Fibroblast of skin of left biceps (primary cell): ENCODE measurements at places on chromosomes 2 and 18.

GRCh38 chr2:64122358-64122757 lies 21.9 kb downstream of the PELI1 start:
- no peak for DNase-seq

GRCh38 chr2:217538719-217539118 lies 464.1 kb downstream of the TNS1 start:
- no peak for DNase-seq

GRCh38 chr2:54570925-54571694 lies 115.0 kb downstream of the SPTBN1 start:
- peak; percentile 81 for DNase-seq

GRCh38 chr2:169007356-169007755 lies 23.8 kb downstream of the ABCB11 start:
- no peak for DNase-seq

GRCh38 chr18:22606563-22607283 lies 189.0 kb upstream of the CTAGE1 start:
- DNase-seq: no peak

- no peak for DNase-seq
These were observed 694.8 kb upstream of the SLC39A10 start for GRCh38 chr2:194962254-194962653.

DNA sequence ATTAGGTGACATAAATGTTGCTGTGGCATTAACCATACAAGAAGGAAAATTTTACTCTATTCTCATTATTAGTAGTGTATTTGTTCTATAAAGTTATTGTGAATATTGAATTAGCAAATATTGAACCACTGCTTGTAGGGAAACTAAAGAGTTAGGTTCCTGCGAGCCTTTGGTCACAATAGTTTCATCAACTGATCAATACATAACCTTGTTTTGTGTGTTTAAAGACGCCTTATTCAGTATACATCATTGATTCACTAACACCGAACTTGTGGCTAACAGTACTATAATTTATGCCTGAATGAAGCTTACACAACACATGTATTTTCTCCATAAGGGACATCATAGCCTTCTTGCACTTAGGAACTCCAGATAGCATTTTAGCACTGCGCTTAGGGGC lies 36.9 kb downstream of the VPS54 start:
- DNase-seq: no peak

DNA sequence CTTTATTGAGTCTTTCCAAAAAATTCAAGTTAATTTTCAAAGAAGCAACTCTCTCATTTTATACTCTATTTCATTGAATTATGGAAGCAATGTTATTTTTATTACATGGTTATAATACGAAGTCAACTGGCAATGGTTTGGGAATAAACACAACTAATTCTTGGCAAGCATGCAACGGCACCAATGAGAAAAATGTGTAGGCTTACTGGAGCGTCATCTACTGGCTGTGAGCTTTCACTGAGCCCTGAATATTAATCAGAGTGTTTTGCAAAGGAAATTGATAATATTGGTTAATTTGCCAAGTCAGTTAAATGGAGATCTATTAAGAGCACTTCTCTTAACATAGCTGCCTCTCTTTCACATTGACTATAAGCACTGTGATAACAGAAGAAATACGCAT lies 163.9 kb downstream of the IKZF2 start:
- no peak for DNase-seq

- DNase-seq: no peak
These were observed 17.0 kb downstream of the SMAD7 start for GRCh38 chr18:48933578-48934414.

DNA sequence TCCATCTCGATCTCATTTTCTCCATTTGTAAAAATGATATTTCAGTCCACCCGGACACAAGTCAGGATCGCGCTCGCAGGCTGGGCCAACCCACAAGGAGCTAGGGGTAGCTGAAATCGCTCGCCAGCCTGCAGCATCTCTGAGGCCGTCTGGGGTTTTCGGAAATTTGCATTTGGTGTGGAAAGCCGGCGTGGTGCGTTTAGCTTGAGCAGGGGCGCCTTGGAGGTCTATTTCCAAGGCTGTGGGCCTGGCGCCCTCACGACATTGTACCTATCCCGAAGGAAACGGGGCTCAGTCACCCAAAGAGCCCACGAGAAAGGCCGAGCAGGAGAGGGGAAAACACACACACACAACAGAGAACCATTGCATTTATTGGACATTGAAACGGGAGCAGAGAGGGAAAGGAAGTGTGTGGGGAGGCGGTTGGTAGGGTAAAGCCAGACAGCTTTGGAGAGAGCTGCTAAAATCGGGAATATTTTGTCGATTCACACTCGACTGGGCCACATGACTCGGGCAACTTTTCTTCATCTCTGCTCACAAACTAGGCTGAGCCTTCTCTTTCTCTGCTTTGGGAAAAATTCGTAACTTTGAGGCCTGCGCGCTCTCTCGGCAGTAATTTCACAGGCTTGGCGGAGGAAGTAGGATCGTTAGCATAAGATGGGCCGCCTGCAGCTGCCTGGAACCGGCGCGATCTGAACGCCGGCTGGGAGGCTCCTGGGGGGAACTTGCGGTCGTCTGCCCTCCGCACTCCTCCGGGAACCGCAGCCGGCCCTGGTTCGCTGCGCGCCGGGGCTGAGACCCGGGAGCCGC lies 1.1 kb upstream of the HOXD8 start:
- no peak for DNase-seq

- DNase-seq: no peak
These were observed 15.5 kb upstream of the IL1RN start for GRCh38 chr2:113111823-113112287.
